ENCODE measurements at places on chromosomes 12 and 14.

DNA sequence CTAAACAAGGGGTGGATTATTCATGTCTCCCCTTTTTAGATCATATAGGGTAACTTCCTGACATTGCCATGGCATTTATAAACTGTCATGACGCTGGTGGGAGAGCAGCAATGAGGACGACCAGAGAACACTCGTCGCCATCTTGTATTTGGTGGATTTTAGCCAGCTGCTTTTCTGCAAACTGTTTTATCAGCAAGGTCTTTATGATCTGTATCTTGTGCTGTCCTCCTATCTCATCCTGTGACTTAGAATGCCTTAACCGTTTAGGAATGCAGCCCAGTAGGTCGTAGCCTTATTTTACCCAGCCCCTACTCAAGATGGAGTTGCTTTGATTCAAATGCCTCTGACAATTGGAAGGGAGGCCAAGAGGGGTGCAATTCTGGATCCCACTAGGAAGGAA lies 5.8 kb upstream of the CCDC63 start:
- no peak for DNase-seq

DNA sequence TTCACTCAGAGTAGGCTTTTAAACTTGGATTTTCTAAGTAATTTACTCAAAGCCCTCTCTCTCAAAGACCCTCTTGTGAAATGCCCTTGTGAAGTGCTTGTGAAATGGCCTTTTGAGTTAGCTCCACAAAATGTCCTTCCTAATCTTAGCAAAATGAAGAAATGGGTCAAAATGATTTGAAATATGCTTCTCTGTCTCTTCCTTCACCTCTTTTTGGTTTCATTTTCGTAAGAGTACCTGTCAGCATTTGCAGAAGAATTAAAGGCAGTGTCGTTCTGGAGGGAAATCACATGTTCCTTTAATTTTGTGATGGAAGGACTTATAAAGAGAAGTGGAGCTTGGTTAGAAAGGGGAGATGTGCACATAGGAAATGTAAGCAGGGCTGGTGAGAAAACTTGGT lies 93.7 kb downstream of the HMGA2 start:
- DNase-seq = no peak

DNA sequence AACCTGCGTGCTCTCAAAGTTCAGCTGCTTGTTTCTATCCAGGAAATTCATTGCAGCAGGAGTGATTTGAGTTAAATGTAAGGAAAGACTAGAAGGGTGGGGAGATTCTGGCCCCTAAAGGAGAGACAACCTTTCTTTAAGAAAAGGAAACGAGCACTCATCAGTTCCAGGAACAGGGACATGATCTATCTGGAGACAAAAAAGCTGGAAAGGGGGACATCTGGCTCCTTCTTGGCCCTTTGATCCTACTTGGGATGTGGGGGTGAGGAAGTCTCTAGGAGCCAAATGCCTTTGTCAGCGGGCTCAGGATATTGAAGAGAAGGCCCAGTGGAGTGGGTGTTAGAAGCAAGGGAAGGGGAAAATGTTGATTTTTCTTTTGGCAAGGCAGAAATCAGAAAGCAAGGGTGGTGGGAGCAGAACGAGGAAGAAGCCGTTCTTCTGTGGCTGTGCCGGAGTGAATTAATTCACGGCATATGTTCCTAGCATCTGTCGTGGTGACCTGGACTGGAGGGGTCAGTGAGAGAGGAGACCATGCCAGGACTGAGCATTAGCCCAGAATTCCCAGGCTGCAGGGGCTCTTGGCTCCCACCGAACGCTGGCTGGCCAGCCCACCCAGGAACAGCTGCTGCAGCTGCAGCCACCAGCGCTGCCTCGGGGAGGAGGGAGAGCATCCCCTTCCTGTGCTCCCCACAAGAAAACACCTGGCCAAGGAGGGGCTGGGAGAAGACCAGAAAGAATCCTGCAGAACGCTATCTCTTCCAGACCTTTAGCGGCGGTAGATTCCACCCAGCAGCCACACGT lies 62.8 kb upstream of the GPATCH2L start:
- no peak for DNase-seq

DNA sequence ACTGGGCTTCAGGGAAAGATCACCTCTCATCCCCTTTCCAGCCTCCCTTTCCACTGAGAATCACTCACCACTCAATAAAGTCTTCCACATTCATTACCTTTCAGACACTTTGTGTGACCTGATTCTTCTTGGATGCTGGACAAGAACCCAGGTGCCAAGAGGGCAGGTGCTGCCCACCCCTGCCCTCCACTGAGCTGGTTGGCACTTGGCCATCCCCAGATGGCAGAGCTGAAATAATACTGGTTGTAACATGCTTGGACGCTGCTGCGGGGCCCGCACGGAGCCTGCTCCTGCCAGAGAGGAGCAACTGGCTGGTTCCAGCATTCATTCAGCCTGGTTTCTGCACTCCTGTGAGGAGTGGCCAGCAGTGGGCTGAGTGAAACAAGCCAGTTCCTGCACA lies 386.7 kb upstream of the CCDC196 start:
- DNase-seq = no peak

- DNase-seq = no peak
Observed at GRCh38 chr14:74085828-74086227, 1.1 kb downstream of the LIN52 start.

- no peak for DNase-seq
Observed at GRCh38 chr12:64745259-64745807, 13.9 kb downstream of the GNS start.

GRCh38 chr14:91324606-91325575 lies 80.4 kb upstream of the GPR68 start:
- DNase-seq = no peak

GRCh38 chr12:53782093-53782703 lies 30.4 kb upstream of the CISTR start:
- DNase-seq = no peak

DNA sequence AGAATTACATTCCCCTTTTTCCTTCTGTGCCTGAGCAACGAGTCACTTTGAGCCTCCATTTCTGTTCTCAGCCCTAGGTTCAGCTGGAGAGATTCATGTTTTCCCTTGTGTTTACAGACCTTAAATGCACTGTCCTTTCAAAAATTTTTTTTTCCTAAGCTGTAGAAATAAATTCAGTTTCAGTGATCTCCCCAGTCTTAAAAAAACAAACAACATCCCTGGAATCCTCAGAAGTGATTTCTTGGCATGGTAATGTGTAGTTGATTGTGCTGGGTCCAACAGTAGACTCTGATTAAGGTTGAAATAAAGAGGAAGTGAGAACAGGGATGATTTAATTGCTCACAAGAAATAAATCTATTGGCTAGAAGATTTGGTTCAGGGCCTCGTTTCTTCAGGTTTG lies 89.3 kb downstream of the NTN4 start:
- no peak for DNase-seq

GRCh38 chr14:104993808-104994591 lies 8.4 kb downstream of the CLBA1 start:
- peak; percentile 59 for DNase-seq

DNA sequence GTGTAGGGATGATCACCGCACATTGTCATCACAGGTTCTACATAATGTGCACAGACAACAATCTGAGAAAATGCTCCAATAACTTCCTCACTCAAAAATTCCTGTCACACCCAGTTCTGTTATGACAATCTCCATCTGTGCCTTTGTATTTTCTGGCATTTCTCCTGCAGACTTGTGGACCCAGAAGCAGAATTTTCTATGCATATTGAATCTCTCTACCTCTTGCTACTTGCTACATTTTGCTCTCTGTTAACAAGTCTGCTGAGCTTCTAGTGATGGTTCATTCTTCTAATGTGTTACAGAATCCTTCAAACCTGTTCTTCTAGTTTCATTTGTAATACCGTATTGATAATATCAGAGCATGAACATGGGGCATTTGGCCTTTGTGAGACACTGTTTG lies 127.8 kb upstream of the PTPRQ start:
- DNase-seq = no peak

GRCh38 chr14:64625386-64626232 lies 75.8 kb downstream of the PPP1R36 start:
- no peak for DNase-seq

GRCh38 chr12:93727195-93727811 lies 50.1 kb downstream of the CRADD start:
- DNase-seq = no peak

GRCh38 chr12:93366422-93366821 lies 11.3 kb upstream of the NUDT4 start:
- DNase-seq = no peak

- peak; percentile 21 for DNase-seq
Observed at GRCh38 chr12:22467190-22467589, 77.2 kb downstream of the C2CD5 start.

- no peak for DNase-seq
Observed at GRCh38 chr14:98888927-98889835, 382.8 kb downstream of the BCL11B start.

- DNase-seq = no peak
Observed at GRCh38 chr12:107243341-107243740, 150.0 kb upstream of the CRY1 start.

- DNase-seq = peak; percentile 15
Observed at GRCh38 chr14:95685978-95686922, at the start of gene TCL1B. TCL1B (plus strand) TSS chr14:95686426; CDS start chr14:95686468, 42 bp downstream.

DNA sequence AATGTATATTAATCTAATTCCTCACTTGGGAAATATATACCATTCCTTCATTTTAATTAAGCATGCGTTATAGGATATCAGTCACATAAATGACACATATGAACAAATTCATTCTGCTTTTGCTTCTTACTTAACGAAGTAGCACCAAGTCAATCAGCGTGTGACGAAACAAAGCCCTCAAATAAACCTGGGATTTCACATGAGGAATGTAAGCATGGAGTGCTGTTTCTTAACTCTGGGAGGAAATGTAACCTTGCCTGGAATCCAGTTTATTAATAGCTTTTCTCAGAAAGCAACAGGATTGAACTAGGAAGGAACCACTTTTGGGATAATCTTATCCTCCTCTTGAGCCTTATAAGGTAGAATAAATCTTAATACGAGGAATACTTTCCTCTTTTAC lies 72.0 kb downstream of the NIN start:
- DNase-seq = no peak

- no peak for DNase-seq
Observed at GRCh38 chr12:53295891-53296219, 513 bp downstream of the PFDN5 start.

DNA sequence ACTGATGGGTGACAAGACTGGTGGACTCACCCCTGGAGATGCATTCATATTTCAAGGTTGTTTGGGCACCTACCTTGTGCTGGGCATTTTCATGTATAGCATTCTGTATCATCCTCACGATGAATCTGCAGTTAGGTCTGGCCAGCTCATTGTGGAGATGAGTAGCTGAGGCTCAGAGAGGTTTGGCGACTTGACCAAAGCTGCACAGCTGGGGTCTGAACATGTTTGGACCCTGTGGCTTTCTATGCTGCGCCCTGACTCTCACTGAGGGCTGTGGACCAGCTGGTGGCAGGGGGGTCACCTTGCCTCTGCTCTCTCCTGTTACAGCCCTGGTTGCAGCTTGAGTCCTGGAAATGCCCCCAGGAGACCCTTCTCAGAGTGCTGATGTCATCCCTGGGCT lies 24.9 kb upstream of the CCDC63 start:
- DNase-seq = no peak

GRCh38 chr12:78964521-78964920 lies 99.9 kb downstream of the SYT1 start:
- no peak for DNase-seq

DNA sequence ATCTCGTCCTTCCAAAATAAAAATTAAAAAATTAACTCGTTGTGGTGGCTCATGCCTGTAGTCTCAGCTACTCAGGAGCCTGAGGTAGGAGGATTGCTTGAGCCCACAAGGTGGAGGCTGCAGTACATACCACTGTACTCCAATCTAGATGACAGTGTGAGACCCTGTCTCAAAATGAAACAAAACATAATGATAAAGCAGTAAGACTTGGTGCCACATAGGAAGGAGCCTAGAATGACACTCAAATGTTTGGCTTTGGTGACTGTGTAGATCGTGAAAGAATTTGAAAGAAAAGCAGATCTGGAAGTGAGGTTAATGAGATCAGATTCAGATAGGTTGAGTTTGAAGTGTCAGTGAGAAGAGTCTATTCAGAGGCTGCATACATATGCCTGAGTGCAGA lies 150.1 kb upstream of the ATP2B1 start:
- no peak for DNase-seq

GRCh38 chr12:70186436-70186835 lies 56.8 kb upstream of the CNOT2 start:
- no peak for DNase-seq

DNA sequence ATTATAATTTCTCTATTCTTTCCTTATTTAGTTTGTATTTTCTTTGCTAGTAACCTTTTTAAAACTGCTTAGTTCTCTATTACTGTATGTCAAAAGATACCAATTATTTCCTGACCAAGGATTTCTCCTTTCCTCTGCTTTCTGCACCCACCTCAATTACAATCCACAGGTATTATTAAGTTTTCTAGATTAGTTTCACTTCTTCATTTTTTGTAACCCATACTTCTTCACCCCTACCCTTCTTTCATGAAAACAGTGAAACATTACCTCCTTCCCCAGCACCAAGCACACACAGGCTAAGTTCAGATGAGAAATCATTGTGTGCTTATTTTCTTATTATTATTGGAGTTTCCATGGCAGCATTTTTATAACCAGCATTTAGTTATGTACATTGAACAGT lies 318.5 kb upstream of the MDGA2 start:
- DNase-seq = no peak

DNA sequence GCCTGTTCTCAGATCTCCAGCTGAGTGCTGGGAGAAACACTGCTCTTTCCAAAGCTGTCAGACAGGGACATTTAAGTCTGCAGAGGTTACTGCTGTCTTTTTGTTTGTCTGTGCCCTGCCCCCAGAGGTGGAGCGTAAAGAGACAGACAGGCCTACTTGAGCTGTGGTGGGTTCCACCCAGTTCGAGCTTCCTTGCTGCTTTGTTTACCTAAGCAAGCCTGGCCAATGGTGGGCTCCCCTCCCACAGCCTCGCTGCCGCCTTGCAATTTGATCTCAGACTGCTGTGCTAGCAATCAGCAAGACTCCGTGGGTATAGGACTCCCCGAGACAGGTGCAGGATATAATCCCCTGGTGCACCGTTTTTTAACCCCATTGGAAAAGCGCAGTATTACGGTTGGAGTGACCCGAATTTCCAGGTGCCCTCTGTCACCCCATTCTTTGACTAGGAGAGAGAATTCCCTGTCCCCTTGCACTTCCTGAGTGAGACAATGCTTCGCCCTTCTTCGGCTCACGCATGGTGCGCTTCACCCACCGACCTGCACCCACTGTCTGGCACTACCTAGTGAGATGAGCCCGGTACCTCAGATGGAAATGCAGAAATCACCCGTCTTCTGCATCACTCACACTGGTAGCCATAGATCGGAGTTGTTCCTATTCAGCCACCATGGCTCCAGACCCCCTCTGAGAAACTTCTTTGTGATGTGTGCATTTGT lies 650.3 kb upstream of the ALG10B start:
- no peak for DNase-seq

All from BE2C (cell line).